ENCODE measurements at places on chromosomes 7 and 10.

GRCh38 chr7:77461842-77462241 lies 45.7 kb upstream of the GSAP start:
- DNase-seq = no peak

DNA sequence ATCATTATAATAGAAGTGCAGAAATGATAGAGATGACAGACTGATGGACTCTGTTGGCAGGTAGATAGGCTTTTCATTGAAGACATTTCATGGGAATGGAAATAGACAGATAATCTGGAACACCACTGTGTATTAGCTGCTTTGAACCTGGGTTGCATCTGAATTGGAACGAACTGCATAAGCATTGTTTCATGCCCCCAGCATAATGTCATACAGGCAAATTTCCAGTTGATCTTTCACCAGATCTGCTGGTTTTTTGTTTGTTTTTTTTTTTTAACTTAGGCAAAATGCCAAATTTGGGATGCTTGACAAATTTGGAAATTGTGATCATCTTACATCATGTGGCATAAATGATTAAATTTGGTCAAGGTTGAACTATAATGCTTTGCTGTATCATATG lies 172.1 kb upstream of the AOAH start:
- no peak for DNase-seq

DNA sequence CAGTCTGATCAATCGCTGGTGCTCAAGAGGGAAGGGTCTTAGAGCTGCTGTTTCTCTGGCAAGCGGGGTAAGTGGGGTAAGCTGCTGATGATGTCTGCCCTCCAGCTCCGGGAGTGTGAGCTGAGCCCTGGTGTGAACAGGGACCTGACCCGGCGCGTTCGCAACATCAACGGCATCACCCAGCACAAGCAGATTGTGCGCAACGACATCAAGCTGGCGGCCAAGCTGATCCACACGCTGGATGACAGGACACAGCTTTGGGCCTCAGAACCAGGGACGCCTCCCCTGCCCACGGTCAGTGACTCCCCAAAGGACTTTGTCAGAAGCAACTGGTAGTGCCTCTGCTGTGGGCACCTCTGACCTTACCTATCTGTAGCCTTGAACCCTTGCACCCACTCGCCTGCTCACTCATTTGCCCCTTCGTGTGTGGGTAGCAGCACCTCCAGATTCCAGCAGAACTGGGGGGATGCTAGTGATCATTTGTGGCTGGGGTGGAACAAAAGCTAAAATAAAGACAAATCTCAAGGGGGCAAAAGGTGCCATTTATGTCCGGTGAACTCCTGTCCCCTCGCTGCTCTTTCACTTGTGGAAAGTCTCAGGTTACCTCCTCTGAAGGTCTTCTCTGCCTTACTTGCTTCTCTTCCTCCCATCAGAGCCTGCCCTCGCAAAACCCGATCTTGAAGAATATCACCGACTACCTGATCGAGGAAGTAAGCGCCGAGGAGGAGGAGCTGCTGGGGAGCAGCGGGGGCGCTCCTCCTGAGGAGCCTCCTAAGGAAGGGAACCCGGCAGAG lies 3.2 kb downstream of the UFSP1 start:
- no peak for DNase-seq

GRCh38 chr10:92124020-92124419 lies 166.9 kb downstream of the CPEB3 start:
- DNase-seq = no peak

DNA sequence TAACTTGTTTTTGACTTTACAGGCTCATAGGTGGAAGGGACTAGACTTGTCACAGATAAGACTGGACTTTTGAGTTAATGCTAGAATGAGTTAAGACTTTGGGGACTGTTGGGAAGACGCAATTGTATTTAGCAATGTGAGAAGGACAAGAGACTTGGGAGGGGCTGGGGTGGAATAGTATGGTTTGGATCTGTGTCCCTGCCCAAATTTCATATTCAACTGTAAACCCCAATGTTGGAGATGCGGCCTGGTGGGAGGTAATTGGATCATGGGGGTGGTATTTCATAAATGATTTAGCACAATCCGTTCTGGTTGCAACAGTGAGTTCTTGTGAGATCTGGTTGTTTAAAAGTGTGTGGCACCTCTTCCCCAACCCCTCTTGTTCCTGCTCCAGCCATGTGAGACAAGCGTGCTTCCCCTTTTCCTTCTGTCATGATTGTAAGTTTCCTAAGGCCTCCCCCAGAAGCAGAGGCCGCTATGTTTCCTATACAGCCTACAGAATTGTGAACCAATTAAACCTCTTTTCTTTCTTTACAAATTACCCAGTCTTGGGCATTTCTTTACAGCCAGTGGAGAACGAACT lies 22.6 kb downstream of the RNF216 start:
- DNase-seq = no peak

- DNase-seq = peak; percentile 2
Observed at GRCh38 chr10:43623351-43623750, 17.1 kb downstream of the ZNF485 start.

GRCh38 chr7:20895563-20895962 lies 108.9 kb upstream of the SP8 start:
- DNase-seq = no peak

GRCh38 chr7:25389489-25390106 lies 161.3 kb upstream of the NPVF start:
- DNase-seq = no peak

GRCh38 chr10:131929122-131929845 lies 28.5 kb downstream of the PPP2R2D start:
- no peak for DNase-seq

- DNase-seq = no peak
Observed at GRCh38 chr10:119233123-119233820, 25.9 kb downstream of the GRK5 start.

- DNase-seq = no peak
Observed at GRCh38 chr7:141312828-141313521, 238.2 kb upstream of the AGK start.

GRCh38 chr10:27759483-27760272 lies 14.1 kb upstream of the MKX start:
- DNase-seq = no peak

DNA sequence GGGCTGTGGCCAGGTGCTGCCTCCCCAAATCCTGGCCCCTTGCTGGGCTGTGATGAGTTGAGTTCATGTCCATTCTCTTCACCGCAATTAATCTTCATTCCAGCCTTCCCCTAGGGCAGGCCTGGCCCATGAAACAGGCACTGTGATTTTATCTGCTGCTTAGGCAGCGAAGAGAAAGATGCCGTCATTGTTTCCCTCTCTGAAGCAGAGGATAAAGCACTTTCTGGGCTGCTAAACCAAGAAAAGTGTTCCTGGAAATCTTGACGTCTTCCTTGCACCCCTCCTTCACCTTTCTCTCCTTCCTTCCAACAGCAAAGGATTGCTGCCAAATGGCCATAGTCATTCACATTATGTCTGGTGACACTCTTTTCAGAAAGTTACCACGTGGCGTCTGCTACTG lies 265.9 kb downstream of the ZEB1 start:
- no peak for DNase-seq

- DNase-seq = no peak
Observed at GRCh38 chr10:130479146-130479545, 343.0 kb downstream of the GLRX3 start.

DNA sequence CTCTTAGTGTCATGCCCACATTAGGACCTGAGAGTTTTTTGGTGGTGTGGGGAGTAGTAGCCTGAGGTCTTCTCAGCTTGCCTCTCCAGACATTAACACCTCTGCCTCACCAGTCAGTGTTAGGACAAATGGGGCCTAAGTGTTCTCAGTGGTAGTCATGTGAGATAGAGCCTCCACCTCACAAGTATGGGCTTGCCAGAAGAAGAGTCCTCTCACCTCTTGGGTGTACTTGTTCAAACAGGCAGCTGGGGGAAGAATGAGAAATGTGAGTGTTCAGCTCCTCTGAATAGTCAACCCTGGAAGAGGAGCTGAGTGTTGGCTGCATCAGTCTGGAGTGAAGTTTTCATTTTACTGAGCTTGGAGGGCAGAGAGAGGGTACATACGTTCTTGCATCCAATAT lies 464.6 kb downstream of the POM121L12 start:
- DNase-seq = no peak

DNA sequence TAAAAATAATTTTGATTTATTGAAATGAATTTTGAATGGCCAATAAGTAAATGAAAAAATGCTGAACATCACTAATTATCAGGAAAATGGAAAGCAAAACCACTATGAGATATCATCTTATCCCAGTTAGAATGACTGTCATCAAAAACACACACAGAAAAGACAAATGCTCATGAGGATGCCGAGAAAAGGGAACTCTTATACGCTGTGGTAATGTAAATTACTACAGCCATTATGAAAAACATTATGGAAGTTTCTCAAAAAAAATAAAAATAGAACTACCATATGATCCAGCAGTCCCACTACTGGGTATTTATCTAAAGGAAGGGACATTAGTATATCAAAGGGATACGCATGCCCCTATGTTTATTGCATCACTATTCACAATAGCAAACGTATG lies 15.8 kb downstream of the SCIN start:
- DNase-seq = no peak

DNA sequence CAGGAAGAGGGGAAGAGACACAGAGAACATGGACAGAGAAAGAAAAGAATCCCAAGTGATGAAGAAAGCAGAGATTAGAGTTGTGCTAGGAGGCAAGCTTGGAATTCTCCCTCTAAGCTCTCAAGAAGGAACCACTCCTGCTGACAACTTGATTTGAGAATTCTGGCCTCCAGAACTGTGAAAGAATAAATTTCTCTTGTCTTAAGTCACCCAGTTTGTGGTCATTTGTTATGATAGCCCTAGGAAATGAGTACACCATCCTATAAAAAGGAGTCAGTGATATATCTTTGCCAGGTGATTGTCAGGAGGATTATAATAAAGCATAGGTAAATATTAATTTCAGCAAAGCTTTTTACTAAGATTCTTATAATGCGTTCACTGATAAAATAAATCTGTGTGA lies 82.7 kb upstream of the TFEC start:
- no peak for DNase-seq

DNA sequence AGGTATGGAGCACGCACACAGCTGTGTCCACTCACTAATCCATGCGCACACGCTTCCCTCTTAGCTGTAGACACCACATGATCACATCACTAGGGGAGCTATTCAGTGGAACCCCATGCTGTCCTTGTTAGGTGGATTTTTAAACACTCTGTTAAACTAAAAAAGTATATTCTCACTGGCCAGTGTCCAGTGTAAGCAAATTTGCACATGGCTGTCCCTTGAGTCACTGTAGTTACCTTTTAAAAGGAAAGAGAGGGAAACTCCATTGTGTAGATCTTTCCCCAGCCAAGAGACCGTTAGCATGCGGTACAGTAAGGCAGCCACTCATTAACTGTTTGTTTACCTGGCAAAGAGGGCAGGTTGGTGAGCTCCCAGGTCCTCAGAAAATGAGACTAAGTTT lies 81.6 kb upstream of the INSYN2A start:
- no peak for DNase-seq

DNA sequence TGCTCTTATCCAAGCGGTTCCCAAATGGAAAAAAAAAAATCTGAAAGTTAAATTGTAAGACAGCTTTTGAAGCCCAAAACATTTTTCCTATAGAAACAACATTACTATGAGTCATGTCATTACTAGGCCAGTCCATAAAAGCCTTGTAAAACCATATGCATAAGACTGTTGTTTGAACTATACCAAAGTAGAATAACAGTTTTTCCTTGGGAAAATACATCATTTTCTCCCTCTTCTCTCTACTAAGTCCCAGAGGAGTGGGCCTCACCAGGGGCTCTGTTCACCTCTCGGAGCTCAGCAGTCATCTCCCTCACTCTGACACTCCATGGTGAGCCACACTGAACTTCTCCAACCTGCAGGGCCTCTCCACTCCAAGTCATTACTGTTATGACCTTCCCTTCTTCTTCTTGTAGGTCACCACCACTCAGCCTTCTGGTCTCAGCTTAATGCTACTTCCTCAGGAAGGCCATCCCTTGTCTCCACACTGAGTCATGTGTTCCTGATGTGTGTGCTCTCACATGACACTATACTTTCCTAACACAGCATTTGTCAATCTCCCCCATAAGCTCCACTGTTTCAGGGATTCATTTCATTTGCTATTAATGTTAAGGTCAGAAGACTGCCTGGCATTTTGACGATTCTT lies 32.5 kb downstream of the ZNF438 start:
- no peak for DNase-seq

GRCh38 chr10:132248455-132249225 lies 59.1 kb downstream of the STK32C start:
- DNase-seq = no peak

DNA sequence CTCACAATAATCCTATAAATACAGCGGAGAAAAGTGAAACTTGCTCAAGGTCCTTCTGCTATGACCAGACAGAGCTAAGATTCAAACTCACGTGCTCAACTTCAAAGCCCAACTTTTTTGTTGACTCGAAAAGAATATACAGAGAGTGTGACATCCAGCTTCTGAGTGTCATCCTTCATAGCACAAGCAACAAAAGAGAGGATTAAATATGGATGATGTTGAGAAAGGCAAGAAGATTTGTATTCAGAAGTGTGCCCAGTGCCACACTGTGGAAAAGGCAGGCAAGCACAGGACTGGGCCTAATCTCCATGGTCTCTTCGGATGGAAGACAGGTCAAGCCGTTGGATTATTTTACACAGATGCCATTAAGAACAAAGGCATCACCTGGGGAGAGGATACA lies 2.1 kb upstream of the FAM3C start:
- no peak for DNase-seq

GRCh38 chr7:94904982-94905381 lies 2.4 kb upstream of the PPP1R9A start:
- no peak for DNase-seq

GRCh38 chr7:134778941-134779740 lies at the start of gene CALD1:
CALD1 (plus strand) TSS chr7:134779634; CDS start chr7:134867734, 88,100 bp downstream.
- DNase-seq = peak; percentile 73

DNA sequence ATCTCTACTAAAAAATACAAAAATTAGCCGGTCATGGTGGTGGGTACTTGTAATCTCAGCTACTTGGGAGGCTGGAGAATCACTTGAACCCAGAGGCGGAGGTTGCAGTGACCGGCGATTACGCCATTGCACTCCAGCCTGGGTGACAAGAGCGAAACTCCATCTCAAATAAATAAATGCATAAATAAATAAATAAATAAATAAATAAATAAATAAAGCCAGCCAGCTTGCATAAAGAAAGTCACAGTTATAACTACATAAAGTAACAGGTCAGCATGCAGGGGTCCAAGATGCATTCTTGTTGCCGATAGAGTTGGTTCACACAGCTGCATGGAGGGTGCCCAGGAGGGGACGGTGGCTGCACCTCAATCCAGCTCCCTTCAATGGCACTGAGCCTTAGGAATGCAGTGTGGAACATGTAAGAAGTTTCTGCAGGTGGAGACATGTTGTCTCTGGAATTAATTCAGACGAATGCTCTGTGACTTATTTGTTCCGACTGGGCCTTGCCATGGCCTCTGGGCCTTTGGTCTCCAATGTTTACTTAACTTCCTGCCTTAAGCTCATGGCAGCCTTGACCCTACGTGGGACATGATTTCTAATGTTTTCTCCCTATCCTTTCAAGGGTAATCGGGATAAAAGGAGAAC lies 159.6 kb upstream of the PRKCQ start:
- no peak for DNase-seq
